Right atrium auricular region (tissue), 2 donors: ENCODE measurements at places on chromosomes 3 and 15. TPM values are rescaled to one million over a fixed set of nuclear protein-coding genes. Genes with fewer than 3 reads are reported as not detected.

DNA sequence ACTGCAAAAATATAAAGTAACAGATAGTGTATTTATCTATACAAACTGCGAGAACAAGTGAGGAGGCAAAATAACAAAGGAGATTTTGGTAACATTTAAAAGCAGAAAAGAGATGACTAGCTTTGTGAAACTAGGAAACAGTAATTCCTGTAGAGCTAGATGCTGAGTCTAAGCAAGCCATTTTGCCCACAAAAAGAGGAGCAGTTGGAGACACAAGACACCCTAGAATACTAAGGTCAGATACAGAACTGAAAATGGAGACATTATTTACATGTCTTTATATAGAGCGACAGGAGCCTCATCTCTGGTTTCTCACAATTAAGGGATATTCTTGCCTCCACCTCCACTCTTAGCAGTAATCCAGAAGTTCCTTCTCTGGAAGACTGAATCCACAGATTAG lies 732.4 kb upstream of the GBE1 start:
- no peak for DNase-seq

DNA sequence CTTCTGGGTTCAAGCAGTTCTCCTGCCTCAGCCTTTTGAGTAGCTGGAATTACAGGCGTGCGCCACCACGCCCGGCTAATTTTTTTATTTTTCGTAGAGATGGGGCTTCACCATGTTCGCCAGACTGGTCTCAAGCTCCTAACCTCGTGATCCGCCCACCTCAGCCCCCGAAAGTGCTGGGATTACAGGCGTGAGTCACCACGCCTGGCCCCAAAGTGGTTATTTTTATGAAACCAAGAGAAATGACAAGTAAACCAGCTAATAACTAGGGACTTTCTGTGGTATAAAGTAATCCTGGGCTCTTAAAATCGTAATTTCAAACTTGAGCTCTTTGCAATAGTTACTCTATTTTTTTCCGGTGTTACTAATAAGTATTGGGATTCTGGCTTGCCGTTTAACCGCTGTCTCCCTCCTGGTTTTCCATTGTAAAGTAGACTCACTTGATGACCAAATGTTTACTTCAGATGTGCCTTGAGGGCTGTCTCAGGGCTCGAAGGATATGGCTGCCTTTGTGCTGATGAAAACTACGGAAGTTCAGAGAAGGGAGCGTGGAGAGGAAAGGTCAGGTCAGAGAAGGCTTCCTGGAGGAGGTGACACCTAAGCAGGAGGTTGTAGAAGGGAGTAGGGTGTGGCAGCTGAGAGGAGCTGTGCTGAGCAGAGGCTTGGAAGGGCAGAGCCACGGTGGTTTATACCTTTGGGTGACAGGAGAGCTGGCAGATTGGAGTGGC lies 4.2 kb downstream of the ZSCAN2 start:
- DNase-seq: no peak

GRCh38 chr15:77525400-77525811 lies 104.7 kb downstream of the HMG20A start:
- DNase-seq: no peak

CD86 gene
- total RNA-seq: 1.9 TPM

ERICH6 gene
- total RNA-seq: not detected
